ENCODE measurements at places on chromosomes 1 and 21.

GRCh38 chr1:31488528-31488927 lies 75.5 kb downstream of the SERINC2 start:
- DNase-seq: no peak

- no peak for DNase-seq
Observed at GRCh38 chr1:20216574-20216973, 30.3 kb upstream of the PLA2G2C start.

DNA sequence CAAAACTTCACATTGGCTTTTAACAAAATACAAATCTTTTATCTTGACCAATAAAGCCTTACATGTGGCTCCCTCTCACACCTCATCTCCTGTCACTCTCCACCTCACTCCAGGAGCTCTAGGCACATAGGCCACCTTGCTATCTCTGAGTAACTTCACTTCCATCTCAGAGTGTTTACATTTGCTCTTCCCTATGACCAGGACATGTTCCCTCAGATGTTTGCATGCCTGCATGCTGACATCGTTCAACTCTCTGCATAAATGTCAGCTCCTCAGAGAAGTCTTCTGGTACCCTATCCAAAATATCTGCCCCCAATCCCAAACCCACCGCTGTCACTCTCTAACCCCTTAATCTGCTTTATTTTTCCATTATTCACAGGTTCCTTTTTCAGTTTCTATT lies 110.9 kb downstream of the TOMM20 start:
- DNase-seq: no peak

DNA sequence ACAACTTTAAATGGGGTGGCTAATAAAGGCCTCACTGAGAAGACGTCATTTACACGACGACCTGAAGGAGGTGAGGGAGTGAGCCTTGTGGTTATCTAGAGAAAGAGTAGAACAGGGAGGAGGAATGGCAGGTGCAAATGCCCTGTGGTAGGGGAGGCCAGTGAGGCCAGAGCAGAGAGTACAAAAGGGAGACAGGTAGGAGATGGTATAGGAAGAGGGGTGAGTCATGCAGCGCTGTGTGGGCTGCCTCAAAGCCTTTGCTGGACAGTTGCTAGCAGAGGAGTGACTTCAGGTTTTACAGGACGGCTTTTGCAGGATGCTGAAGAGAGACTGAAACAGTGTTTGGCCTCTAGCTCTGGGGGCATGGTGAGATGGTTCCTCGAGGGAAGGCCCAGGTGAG lies 116.0 kb downstream of the IER5 start:
- DNase-seq: no peak

GRCh38 chr1:235708390-235708962 lies 58.9 kb upstream of the GNG4 start:
- no peak for DNase-seq

DNA sequence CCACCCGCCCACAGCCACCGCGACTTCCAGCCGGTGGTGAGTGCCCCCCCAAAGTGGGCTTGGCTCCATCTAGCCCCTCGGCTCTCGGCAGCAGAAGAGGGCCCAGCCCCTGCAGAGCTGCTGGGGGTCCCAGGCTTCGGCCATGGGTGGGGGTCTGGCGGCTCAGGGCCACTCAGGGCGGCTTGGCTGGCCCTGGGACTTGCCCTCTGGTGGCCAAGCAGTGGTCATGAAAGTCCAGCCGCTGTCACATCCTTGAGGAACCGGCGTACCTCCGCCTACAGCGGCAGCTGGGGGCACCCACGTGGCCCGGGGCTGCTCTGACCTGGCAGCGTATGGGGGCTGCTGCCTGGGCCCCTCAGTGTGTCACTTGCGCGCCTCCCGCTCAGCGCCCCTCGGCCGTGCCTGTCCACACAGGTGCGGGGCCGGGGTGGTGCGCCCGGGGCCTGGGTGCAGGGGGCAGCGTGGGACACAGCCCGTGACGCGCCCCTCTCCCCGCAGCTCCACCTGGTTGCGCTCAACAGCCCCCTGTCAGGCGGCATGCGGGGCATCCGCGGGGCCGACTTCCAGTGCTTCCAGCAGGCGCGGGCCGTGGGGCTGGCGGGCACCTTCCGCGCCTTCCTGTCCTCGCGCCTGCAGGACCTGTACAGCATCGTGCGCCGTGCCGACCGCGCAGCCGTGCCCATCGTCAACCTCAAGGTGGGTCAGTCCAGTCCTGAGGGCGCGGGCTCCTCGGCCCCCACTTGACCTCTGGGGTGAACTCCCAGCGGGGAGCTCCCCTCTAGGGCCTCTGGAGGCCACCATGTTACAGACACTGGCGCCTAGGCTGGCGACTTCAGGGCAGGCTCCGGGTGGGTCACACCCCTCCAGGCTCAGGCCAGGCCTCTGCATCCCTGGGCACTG lies 32.4 kb downstream of the SLC19A1 start:
- no peak for DNase-seq

DNA sequence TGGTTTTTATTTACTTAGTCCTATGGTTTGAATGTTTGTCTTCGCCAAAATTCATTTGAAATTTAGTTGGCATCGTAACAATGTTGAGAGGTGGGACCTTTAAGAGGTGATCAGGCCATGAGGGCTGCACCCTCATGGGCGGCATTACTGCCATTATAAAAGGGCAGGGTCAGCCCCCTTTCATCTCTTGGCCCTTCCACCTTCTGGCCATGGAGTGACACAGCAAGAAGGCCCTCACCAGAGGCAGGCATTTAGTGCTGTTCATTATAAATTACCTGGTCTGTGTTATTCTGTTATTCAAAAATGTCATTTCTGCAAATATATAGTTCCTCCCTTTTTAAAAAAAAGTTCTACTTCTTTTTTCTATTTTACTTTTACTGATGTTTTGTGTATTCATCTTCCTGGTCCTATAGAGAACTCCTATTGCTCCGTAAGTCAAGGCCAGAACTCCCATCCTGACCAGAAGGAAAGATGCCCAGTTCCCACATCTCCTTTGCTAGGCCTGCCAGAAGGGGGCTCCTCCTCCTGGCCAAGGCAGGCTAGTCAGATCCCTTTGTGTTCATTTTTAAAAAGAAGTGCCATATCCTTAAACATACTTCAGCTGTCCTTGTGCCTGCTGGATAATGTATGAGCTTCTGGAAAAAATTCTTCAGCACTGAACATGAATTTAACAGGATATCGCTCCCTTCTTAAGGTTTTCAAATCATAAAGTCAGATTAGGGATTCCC lies 10.0 kb upstream of the LBR start:
- DNase-seq: no peak

- peak; percentile 47 for DNase-seq
Observed at GRCh38 chr1:160070243-160071163, 543 bp upstream of the KCNJ10 start.

- no peak for DNase-seq
Observed at GRCh38 chr21:29521872-29522271, 223.2 kb downstream of the BACH1 start.

- DNase-seq: peak; percentile 26
Observed at GRCh38 chr1:181149326-181150125, 61.0 kb downstream of the IER5 start.

- no peak for DNase-seq
Observed at GRCh38 chr1:160560806-160561205, 18.5 kb downstream of the CD84 start.

DNA sequence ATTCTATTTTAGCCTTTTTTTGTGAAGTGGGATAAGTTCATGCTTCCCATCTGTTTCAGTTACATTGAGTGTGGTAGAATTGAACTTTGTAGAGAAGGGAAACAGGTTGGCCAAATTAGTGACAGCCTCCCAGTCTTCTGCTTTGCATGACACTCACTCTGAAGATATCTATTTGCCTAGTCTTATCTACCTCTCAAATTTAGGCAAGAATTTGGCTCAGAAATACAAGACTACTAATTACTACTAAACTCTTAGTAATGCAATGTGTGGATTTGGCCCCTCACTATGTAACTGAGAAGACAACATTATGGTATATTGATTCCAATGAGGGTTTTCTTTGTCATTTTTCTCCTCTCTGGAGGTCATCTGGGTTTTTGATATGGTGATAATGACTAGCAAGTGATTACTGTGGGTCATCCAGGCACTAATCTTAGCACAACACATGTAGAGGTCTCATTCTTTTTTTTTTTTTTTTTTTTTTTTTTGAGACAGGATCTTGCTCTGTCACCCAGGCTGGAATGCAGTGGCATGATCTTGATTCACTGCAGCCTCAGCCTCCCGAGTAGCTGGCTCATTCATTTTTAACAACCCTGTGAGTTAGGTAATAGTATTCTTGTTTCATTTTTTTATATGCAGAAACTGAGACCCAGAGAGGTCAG lies 6.3 kb downstream of the FAM20B start:
- DNase-seq: no peak
